ENCODE measurements at places on chromosomes 2 and 18.

DNA sequence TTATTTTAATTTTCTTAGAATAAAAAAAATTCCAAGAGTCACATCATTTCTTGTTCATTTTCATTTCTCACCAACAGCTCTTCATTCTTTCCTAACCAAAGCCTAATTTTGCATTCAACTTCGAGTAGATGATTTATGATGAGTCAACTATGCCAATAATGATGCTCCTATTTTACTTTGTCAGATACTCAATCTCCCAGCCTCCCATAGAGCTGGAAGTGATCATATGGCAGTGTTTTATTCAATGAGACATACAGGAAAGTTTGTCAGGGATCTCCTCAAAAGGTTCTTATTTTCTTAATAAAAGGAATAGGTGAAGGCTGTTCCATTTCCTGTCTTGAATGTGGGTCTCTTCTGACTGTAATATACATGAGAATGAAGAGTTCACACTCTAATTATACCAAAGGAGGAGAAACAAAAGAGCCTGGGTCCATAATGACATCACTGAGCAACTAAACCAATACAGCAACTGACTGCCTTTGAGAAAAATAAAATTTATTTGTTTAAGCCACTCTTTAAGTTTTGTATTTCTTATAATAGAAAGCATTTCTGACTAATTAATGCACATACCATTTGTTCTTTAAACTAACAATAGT lies 231.2 kb upstream of the CYP26B1 start:
- DNase-seq = no peak

DNA sequence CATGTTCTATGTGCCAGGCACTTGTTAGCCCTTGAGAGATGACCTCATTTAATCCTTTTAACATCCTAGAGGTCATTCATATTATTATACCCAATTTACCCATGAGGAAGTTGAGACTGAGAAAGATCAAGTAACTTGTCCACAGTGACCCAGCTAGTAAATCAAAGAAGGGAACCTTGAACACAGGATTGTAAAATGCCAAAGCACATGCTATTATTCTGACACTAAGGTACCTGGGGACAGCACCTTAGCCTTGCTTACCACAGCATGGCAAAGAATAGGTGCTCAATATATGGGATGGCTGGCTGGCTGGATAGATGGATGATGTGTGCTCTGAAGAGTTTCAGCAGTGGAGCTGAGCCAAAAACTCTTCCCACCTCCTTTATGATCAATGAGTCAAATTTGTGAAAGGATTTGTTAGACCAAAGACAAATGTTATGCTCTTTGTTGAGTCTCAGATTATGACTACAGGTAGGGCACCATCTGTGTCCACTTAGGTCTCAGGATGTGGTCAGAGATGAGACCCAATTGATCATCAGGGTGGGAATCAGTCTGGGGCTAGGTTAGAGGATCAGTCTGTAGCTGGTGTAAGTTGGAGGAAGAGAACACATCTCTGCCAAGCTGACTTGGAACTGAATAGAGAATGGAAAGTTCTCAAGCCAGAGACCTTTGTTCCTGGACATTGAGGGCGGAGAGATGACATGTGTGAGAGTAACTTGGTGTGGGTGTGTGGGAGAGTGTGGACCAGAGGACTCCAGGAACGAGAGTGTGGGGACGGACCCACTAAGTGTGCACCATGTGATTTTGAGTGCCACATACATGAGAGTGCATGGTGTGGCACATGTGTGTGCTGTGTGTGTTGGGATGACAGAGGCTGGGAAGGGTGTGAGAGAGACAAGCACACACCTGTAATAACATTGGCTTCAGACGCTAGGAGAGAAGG lies 16.3 kb upstream of the PKDCC start:
- DNase-seq = no peak

GRCh38 chr2:126942427-126943203 lies 43.9 kb downstream of the TEX51 start:
- DNase-seq = no peak

DNA sequence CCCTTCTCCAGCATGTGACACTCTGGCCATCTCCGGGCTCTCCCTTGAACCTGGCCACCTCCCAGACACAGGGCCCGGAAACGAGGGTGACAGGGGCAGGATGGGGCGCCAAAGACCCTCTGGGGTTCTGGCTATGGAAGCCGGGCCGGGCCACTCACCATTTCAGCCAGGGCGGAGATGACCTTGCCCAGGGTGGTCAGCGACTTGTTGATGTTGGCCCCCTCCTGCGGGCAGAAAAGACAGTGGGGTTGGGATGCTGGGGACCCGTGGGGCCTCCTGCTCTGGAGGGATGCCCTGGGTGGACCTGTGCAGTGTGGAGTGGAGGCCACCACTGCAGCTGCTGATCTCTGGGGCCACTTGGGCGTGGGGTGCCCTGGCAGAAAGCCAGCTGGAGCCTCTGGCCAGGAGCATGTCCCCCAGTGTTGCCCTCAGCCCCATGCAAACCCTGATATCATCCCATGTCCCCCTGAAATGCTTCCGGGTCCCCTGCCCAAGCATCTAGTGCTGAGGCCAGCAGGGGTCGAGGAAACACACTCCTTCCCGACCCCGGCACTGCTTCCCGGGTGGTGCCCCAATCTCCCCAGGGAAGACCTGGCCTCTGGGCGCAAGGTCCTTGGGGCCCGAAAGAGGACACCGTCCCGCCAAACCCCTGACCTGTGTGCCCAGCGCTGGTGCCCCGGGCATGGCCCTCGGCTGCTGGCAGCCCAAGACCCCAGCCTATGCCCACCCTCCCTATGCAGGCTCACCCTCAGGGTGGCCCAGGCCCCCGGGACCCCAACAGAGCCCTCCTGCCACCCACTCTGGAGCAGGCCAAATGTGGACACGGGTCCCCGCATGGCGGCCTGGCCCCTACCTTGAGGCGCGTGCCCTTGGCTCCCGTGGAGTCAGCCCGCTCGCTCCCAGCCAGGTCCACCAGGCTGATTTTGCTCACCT lies 36.9 kb downstream of the KIF1A start:
- DNase-seq = no peak

DNA sequence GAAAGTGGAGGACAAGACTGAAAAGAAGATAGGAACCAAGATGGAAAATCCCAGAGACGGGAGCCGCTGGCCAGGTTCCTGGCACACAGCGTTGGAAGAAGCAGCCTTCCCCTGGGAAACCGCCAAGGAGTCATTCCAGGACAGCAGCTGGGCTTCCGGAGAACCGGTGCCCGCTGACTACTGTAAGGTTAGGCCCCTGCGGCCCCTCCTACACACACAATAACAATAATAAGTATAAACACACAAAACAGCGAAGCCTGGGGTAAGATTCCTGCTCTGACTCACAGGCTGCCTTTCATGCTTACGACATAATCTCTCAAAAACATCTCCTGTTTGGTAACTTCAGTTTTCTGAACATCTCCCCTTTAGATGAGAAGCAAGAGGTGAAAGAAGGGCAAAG lies 28.1 kb upstream of the MYCN start:
- peak; percentile 81 for DNase-seq

GRCh38 chr2:39095624-39096023 lies 25.2 kb downstream of the SOS1 start:
- no peak for DNase-seq

GRCh38 chr18:55748227-55748738 lies 160.3 kb upstream of the TCF4 start:
- DNase-seq = no peak

- no peak for DNase-seq
Measured at GRCh38 chr18:79600596-79600995, 79.0 kb upstream of the CTDP1 start.

DNA sequence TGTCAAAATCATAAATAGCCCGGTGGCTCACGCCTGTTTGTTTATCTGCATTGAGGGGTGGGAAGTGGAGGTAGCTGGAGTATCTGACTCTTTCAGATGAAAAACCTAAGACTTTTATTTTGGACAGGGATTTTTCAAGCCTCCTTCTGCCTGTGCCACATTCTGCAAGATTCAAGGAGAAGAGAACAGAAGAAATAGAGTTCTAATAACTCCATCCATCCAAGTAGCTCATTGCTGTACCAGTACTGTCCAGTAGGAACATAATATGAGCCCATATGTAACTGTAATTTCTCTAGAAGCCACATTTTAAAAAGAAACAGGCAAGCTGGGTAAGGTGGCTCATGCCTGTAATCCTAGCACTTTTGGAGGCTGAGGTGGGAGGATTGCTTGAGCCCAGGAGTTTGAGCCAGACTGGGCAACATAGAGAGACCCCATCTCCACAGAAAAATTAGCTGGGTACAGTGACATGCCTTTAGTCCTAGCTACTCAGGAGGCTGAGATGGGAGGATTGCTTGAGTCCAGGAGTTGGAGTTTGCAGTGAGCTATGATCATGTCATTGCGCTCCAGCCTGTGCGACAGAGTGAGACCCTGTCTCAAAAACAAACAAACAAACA lies 35.4 kb upstream of the NT5DC4 start:
- no peak for DNase-seq

DNA sequence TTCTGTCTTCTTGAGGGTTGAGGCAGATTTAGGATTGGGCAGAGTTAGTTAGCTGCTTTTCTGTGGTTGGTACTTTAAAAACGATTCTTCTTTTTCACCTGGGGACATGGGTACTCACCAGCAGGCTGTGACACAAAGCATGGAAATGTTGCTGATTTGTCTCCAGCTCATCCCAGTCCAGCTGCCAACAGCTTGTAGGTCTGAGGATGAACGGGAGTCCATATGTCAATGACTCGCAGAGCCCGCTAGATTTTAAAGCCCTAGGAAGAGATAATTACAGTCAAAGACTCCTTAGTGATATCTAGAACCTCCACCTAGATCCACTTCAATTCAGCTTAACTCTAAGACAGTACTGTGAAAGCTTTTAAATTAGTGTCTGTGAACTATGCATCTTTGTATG lies 20.8 kb downstream of the DOK1 start:
- DNase-seq = no peak

- no peak for DNase-seq
Measured at GRCh38 chr18:68874361-68874760, 76.5 kb downstream of the CCDC102B start.

DNA sequence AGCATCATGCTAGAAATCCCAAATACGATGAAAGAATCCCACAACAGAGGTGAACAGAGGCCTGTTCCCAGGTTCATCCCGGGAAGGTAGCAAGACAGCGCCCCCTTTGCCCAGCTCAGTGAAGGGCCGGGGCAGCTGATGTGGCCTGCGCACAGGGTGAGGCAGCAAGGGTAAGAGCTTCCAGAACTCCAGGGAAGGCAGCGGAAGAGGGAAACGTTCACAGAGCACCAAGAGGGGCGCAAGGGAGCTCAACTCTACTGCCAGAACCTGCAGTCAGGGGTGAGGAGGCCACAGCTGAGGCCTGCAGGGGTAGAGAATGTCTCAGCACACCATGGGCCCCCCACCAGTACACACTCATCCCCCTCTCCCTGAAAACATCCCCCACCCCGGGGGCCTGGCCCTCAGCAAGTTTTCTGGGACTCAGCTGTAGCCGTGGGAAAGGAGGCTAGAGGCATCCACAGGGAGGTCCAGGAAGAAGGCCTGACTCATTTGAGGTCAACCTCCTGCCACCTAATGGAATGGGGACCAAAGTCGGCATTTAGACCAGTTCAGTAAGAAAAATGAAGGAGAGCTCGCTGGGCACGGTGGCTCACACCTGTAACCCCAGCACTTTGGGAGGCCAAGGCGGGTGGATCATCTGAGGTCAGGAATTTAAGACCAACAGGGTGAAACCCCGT lies 95.6 kb upstream of the ASAP2 start:
- no peak for DNase-seq

- no peak for DNase-seq
Measured at GRCh38 chr2:71560638-71561011, 107.3 kb downstream of the DYSF start.

GRCh38 chr2:53353135-53354114 lies 414.2 kb upstream of the CHAC2 start:
- no peak for DNase-seq

GRCh38 chr2:67792191-67792590 lies 270.6 kb downstream of the C1D start:
- DNase-seq = no peak

GRCh38 chr2:30823452-30823851 lies 16.2 kb upstream of the CAPN13 start:
- DNase-seq = no peak

GRCh38 chr2:8500124-8501054 lies 181.5 kb upstream of the ID2 start:
- DNase-seq = no peak

- DNase-seq = no peak
Measured at GRCh38 chr18:9139400-9140039, 2.9 kb downstream of the ANKRD12 start.

DNA sequence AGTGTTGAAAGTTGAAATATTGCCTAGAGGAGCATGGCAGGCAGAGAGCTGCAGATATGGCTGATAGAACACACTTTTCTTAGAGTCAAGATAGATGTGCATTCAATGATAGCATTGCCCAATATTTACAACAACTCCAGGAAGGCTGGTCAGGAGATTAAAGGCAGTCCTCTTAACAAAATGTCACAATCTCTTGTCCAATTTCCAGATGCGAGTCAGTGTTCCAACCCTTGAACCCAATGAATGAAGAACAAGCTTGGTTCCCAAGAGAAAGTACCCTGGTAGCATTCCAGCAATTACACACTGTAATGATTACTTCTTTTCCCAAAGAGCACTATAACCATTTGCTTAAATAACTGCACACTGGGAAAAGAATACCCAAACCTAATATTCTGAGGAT lies 839.4 kb upstream of the VRK2 start:
- no peak for DNase-seq

DNA sequence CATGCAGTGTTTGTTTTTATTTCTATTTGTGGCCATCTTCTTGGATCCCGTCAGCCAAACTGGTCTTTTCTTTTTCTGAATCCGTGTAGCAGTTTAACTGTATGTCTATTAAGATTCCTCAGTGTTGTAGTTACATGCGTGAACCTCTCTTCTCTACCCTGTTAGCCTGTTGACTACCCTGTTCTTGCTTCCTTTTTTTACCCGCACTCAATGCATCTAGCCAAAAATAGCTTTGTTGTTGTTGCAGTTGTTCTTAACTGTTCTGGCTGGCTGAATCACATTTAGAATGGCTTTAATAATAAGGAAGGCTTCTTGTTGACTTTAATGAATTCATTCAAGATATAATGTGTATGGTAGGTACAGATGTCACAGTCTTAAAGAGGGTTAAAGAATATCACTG lies 137.1 kb downstream of the LCLAT1 start:
- DNase-seq = no peak

DNA sequence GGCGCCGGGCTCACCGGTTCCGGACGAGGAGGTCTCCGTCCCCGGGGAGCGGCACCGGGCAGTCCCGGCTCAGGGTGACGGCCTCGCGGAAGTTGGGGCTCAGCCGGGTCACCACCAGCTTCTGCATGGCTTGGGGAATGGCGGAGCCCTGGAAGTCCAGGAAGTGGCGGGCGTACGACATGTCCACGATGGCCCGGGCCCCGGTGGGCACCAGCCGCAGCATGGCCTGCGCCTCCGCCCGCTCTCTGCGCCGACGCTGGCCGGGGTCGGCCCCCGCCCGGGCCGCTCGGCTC lies 157 bp downstream of the PTGR3 start:
- DNase-seq = no peak

Measured in pulmonary artery endothelial cell (primary cell).